Occipital lobe (tissue), 3 donors: ENCODE measurements at places on chromosomes 3 and 15. TPM values are rescaled to one million over a fixed set of nuclear protein-coding genes. Genes with fewer than 3 reads are reported as not detected.
A peak's percentile ranks its signal among the peaks of the same experiment; 100 is the strongest.

- no peak for DNase-seq
Measured at GRCh38 chr3:138477120-138477519, 42.7 kb downstream of the ESYT3 start.

- no peak for DNase-seq
Measured at GRCh38 chr3:155737844-155738460, 6.9 kb downstream of the PLCH1 start.

DNA sequence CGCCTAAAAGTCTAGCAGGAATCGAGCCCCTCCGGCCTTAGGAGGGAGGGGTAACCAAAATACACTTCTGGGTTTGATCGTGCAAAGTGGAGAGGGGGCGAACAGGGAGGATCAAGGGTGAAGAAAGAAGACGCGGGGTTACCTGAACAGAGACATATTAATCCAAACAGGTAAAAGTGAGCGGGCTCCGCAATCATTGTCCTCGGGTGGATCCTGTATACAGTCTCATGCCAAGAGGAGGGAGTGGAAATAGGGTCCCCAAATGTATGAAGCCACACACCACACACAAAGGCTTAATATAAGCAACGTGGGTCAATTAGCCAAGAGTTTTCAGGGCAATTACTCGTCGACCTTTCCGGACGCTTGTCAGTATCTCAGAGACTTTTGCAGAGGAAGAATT, 749.5 kb downstream of the ROBO1 start:
- DNase-seq = no peak

DNA sequence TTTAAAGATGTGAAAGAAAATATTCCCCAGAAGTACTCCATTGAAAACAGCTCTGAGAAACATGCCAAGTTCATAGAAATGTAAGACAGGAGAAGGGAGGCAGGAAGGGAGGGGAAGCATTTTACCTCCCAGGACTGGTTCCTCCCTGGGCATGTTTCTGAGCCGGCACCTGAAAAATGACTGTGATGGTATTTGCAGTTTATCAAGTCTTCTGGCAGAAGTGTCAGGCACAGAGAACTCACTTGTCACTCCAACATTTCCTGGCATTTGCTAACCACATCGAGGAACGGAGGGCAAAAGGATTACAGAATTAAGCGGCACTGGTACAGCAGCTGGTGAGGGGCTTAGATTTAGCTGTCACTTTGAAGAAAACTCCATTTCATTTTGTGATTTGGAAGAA, 1054.0 kb downstream of the TUSC7 start:
- no peak for DNase-seq

The GPR176 gene
- 44.3 TPM for total RNA-seq

- no peak for DNase-seq
Measured at GRCh38 chr15:72690938-72691337, 4.9 kb downstream of the BBS4 start.

DNA sequence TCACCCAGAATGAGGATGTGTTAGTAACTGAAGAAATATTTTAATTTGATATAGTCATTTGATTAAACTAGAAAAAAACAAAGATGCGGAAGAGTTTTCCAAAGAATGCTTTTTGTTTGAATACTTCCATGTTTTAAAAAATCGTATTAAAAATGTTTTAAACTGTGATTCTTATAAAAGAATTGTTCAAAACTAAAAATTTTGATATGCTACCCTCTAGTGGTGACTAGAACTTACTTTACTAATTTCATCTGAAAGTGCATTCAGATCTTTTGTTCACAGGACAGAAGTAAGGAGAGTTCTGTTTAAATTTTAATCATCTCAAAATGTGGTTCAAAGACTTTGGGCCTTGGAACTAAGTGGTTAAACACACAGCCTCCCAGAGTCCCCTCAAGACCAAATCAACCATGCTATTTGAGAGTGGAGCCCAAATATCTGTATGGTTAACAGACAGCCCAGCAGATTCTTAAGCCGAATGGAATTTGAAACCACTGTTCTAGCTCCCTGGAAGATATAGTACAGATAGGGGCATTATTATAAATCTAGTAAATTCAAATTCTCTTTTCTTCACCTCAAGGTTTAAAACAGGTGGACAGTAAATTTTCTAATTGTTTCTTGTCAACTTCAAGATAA, 45.2 kb upstream of the SYNPR start:
- DNase-seq = no peak

The TMC3 gene
- total RNA-seq = 0.47 TPM

The RASSF1 gene
- 7.8 TPM for total RNA-seq

DNA sequence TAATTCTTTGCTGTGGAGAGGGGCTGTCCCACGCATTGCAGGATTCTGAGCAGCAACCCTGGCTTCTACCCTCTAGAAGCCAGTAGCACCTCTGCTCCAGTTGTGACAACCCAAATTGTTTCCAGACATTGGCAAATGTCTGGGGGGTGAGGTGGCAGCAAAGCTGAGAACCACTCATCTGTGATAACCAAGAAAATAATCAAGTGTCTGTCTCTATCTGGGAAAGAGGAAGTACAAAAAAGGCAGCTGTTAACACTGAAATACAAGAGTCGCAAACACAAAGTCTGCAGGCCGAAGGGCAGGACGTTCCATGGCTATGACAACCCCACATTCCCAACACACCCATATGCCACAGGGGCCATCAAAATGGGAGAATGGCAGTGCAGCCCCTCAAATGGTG, 42.2 kb upstream of the GNB5 start:
- DNase-seq = no peak

DNA sequence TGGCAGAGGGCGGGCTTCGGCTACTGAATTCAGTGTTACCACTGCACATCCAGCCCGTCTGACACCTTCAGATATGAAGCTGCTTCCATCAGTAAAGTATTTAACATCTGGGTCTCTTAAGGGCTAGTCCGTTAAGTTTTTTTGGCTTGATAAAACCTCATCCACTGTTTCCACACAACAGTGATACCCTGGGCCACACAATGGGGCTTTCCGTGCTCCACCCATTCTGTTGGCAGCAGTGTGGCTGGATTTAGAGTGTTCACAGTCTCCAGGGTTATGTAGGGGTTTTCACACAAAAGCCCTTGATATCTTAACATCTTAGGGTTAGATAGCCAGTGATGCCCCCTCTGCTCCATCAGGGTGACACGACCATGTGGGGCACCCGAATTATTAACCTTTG, 165.0 kb downstream of the STXBP5L start:
- no peak for DNase-seq

DNA sequence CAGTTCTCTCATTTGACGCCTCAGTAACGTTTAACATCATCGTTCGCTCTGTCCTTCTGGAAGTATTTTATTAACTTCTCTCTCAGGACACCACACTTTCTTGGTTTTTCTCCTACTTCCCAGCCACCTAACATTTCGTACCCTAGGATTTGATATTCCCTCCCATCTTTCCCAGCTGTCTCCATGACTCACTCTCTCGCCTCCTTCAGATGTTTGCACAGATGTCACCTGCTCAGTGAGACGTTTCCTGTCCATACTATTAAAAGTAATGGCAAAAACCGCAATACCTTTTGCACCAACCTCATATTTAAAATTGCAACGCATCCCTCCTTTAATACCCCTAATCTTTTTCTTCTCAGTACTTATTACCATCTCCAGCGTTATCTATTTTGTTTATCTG, 62.1 kb upstream of the SPRED1 start:
- no peak for DNase-seq

GRCh38 chr15:100241572-100242482, 99.9 kb downstream of the ADAMTS17 start:
- DNase-seq = no peak

The PSTPIP1 gene
- 0.62 TPM for total RNA-seq

DNA sequence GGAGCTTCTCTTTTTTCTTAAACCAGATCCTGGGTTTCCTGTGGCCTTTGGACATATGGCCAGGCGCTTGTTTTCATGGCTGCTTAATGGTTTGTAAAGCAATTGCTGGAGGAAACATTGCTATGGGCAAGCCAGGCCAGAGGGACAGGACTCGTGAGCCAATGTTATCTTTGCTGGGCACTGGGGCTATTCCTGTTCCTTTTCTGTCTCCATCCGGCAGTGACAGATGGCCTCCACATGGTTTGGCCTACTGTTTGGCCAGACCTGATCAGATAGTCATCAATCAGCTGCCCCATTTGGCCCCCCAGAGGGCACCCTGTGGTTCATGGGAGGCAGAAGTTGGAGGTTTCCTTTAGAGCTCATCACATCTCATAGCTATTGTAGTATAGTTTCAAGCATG, 326.1 kb upstream of the ROPN1 start:
- DNase-seq = no peak

GRCh38 chr3:139534455-139534812, 5.1 kb downstream of the RBP1 start:
- peak; percentile 7 for DNase-seq

DNA sequence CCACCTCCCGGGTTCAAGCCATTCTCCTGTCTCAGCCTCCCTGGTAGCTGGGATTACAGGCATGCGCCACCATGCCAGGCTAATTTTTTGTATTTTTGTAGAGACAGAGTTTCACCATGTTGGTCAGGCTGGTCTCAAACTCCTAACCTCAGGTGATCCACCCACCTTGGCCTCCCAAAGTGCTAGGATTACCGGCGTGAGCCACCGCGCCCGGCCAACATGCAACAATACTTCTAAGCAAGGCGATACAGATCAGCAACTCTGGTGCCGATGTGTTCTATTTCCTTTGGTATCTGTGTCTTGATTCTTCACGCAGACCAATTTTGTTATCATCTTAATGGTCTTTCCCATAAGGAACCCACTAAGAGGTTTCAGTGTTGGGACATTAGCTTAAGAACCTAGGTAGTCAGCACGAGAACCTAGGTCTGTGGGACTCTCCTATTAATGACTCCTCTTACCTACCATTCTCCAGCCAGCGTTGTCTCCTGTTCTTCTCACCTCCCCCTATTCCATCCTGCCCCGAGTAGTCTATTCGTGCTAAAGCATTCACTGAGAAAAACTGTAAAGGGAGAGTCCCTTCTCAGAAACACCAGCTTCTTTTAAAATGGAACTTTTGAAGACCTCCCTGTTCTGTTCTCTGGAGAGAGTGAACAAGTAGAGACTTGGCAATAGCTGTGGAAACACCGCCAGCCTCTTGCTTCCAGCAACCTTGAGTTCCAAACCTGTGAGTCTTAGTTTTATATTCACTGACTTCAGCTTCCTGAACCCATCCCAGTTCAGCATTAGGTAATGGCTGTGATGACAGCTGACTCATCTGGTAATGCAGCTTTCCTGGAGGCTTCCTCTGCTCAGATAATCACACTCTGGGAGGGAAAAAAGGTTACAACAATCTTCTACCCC, 61.2 kb downstream of the TSC22D2 start:
- no peak for DNase-seq

The HTR3D gene
- not detected for total RNA-seq

The SEC61A1 gene
- total RNA-seq = 77.2 TPM

The PIF1 gene
- total RNA-seq = 0.47 TPM

The FRMD5 gene
- total RNA-seq = 29.2 TPM

DNA sequence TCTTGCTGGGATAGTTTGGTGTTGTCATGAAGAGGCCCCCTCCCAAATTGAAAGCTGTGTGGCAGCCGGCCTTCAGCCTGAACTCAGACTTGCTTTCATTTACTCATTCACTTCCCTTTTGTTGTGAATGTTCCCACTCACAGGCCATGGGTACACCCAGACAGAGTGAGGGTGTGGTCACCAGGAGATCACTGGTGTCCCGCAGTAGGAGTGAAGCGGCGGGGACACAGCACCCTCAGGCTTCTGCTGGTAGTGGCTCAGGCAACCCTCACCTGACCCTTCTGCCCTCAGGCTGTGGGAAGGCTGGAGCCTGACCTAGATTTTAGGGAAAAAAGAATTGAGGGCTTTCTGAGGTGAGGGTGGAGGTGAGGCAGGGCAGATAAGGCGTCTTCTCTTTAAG, 244.4 kb downstream of the SOX2 start:
- DNase-seq = no peak

DNA sequence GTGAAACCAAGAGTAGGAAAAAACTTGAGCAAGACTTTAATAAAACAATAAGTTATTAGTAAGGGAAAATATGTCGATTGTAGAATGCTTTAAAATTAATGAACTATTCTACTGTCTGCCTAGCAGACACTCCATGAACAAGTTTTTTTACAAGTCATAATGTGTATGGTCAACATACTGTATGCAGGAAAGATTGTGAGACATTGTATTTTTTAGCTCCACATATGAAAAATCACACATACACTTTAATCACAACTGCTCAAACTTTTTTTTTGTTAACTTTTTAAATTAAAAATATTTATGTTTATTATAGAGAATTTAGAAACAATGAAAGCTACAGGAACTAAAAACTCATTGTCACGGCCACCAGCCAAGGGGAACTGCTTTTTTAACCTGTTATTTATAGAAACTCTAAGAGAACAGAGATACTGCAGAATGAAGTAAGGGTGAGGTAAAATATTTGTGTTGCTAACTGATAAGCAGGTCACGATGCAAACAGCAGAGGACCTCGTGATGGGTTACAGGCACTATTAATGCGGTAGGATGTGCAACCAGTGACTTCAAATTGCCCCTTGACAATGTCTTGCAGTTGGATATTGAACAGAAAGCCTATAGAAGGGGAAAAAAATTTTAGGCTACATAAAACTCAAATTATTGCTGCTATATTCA, 53.0 kb downstream of the THSD4 start:
- DNase-seq = no peak

The ASB14 gene
- total RNA-seq = not detected

GRCh38 chr15:100050877-100051786, 290.6 kb downstream of the ADAMTS17 start:
- no peak for DNase-seq
